ENCODE measurements at places on chromosomes 5 and 9.

DNA sequence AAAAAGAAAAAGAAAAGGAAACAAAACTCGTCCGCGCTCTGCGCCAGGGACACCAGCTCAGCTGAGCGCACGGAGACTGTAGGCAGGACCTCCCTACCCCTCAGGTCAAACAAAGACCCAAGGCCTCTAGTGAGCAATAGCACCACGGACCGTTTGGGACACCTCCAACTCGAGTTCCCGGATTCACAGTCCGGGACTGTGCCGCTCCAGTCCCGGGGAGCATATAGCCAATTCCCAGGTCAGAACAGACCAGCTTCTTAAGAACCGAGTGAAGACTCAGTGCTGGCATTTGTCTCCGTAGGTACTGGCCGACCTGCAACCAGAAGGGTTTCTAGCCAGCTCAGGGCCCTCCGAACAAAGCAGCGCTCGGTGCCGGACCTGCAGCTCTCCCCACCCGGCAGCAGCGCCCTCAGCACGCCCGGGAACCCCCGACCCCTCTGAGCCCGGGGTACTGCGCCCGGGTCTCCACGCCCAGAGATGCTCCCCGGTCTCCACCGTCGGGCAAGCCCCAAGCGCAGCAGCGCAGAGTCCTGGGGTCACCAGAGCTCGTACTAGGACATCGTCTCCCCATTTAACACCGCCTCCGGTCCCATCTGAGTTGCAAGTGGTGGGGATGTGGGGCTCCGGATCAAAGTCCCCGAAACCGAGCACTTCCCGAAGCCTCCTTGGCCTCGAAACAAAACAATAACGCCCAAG lies 591 bp downstream of the ABCA1 start:
- peak overlapping the region; percentile 81 for H3K27ac ChIP-seq
- H3K4me3 ChIP-seq = peak overlapping the region; percentile 96
- H3K4me1 ChIP-seq = peaks cover 28% of the 10 kb centered on the region
- H3K36me3 ChIP-seq = peaks cover 3% of the 10 kb centered on the region
- peak; percentile 41 for DNase-seq

DNA sequence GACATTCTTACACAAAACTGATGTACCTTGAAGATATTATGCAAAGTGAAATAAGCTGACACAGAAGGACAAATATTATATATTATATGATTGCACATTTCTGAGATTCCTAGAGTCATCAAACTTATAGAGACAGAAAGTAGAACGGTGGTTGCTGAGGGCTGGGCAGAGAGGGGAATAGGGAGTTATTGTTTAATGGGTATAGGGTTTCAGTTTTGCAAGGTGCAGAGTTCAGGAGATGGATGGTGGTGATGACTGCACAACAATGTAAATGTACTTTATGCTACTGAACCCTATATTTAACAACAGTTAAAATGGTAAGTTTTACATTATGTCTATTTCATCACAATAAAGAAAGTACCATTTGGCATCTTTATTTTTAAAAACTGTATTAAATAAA lies 315.8 kb upstream of the POU5F2 start:
- H3K4me3 ChIP-seq = no peak overlapping the region
- no peaks in the 10 kb centered on the region for H3K27me3 ChIP-seq
- H3K27ac ChIP-seq = no peak overlapping the region
- peaks cover 18% of the 10 kb centered on the region for H3K36me3 ChIP-seq
- DNase-seq = no peak

GRCh38 chr5:125712397-125712796 lies 710.8 kb upstream of the GRAMD2B start:
- H3K4me3 ChIP-seq = no peak overlapping the region
- H3K27me3 ChIP-seq = no peaks in the 10 kb centered on the region
- DNase-seq = no peak
- peaks cover 2% of the 10 kb centered on the region for H3K36me3 ChIP-seq

GRCh38 chr5:57804505-57804904 lies 321.9 kb upstream of the ACTBL2 start:
- H3K36me3 ChIP-seq = no peaks in the 10 kb centered on the region
- H3K27ac ChIP-seq = no peak overlapping the region
- H3K4me1 ChIP-seq = no peaks in the 10 kb centered on the region
- no peaks in the 10 kb centered on the region for H3K27me3 ChIP-seq
- no peak overlapping the region for H3K4me3 ChIP-seq
- DNase-seq = no peak

- peaks cover 27% of the 10 kb centered on the region for H3K36me3 ChIP-seq
- peaks cover 88% of the 10 kb centered on the region for H3K4me1 ChIP-seq
- no peak for DNase-seq
- H3K27me3 ChIP-seq = no peaks in the 10 kb centered on the region
- H3K4me3 ChIP-seq = no peak overlapping the region
Measured at GRCh38 chr5:57194653-57195052, 20.8 kb downstream of the GPBP1 start.

- peaks cover 41% of the 10 kb centered on the region for H3K4me1 ChIP-seq
- H3K36me3 ChIP-seq = peaks cover 17% of the 10 kb centered on the region
- H3K27ac ChIP-seq = peak overlapping the region; percentile 10
- H3K4me3 ChIP-seq = no peak overlapping the region
- DNase-seq = no peak
Measured at GRCh38 chr9:96408409-96409280, 9.5 kb downstream of the ZNF367 start.

- no peak for DNase-seq
- H3K36me3 ChIP-seq = peaks cover 4% of the 10 kb centered on the region
- peaks cover 33% of the 10 kb centered on the region for H3K27me3 ChIP-seq
Measured at GRCh38 chr5:128536254-128537220, 1.5 kb downstream of the FBN2 start.
